ENCODE measurements at places on chromosomes 11 and 22.

DNA sequence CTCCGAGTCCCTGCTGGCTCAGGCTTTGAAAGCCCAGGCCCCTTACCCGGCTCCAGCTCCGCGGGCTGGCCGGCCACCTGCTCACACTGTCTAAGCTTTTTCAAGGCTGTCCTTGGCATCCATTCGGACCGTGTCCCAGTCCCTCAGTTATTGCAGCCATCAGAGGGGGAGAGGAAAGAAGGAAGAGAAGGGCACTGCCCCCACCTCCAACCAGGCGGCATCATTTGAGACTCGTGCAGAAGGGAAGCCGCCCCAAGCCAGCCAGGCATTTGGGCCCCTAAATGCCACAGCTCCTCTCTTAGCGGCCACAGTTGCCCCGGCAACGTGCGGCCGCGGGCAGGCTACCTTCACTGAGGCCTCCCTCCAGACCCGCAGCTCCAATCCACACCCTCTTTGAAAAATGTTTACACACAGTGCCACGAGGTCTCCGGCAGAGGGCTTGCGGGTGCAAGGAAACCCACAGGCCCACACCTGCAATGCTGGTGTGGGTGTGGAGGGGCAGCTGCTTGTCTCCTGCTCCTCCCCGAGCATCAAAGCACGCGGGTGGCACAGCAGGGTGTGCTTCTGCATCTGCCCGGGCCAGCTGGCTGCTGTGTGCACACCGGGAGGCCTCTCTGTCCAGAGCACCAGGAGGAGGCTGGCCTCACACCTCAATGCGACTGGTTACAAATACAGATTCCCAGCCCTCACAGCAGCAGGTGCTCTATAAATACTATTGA lies 124.4 kb downstream of the CTTN start:
- no peak for DNase-seq

- DNase-seq, result no peak
These were observed 13.2 kb downstream of the TANGO2 start for GRCh38 chr22:20034143-20034542.

DNA sequence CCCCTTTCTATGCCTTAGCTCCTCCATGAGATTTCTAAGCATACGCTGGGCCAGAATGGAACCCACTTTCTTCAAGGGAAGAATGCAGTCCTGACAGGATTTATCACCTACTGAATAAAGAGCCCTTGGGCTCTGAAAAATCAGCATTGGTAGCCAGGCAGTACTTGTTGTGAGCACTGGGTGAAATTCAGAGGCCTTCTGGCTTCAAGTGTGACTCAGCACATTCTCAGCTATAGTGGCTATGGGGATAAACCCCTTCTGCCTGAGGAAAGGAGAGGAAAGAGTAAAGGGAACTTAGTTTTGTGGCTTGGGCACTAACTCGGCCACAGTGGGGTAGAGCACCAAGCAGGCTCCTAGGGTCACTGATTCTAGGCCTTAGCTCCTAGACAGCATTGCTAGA lies 574.8 kb downstream of the JRKL start:
- DNase-seq, result no peak

DNA sequence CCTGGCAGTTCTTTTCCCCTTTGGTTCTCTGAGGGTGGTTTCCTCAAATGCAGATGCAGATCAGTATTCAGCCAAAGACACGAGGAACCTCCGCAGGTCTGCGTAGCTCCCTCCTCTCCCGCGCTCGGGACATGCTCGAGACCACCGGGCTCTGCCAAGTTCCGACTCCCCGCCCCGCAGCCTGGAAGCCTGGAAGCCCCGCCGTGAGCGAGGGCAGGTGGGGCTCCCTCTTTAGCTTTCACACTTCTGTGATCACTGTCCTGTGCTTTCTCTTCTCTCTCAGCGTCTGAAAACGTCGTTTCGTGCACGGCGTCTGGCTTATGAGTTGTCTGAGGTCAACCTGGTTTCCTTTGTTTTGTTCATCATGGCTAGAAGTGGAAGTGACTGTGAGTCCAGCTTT lies 26.6 kb downstream of the ZBED4 start:
- DNase-seq, result no peak

DNA sequence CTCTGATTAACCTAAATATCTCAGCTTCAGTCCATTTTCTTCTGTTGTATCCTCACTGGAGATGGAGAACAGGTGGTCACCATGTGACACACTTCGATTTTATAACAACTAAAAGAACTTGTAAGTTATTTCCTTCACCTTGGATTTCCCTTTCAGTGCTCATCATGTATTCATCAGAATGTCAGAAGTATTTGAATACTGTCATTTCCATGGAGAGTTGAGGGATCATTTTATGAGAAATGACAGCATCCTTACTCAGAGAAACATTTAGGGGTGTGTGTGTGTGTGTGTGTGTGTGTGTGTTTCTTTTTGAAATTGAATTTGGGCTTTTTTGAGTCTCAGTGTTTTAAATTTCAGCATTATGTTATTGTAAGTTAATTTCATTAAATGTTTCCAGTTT lies 205.8 kb downstream of the ARHGAP42 start:
- DNase-seq, result no peak

DNA sequence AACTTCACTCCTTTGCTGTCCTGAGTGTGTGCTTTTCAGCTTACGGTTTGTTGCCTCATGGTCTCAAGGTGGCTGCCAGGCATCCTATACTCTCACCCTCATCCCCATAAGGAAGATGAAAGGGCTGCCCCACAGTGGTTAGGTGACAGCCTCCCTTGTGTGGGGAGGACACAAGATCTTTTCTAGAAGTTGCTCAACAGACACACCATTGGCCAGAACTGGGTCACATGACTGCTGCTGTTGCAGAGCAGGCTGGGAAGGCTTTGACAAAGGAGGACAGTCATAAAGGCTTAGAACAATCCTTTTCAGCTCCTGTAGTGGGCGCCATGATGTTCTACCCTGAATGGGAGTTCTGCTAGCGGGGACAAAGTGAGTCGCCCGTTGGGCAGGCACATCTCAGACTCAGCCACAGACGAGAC lies 69.7 kb upstream of the RASD2 start:
- no peak for DNase-seq
